Stimulated activated CD8-positive, alpha-beta memory T cell treated with anti-CD3 and anti-CD28 coated beads, Interleukin-4, amount 100 ng/mL, for 1 hour (primary cell): ENCODE measurements at places on chromosomes 11 and 22.

DNA sequence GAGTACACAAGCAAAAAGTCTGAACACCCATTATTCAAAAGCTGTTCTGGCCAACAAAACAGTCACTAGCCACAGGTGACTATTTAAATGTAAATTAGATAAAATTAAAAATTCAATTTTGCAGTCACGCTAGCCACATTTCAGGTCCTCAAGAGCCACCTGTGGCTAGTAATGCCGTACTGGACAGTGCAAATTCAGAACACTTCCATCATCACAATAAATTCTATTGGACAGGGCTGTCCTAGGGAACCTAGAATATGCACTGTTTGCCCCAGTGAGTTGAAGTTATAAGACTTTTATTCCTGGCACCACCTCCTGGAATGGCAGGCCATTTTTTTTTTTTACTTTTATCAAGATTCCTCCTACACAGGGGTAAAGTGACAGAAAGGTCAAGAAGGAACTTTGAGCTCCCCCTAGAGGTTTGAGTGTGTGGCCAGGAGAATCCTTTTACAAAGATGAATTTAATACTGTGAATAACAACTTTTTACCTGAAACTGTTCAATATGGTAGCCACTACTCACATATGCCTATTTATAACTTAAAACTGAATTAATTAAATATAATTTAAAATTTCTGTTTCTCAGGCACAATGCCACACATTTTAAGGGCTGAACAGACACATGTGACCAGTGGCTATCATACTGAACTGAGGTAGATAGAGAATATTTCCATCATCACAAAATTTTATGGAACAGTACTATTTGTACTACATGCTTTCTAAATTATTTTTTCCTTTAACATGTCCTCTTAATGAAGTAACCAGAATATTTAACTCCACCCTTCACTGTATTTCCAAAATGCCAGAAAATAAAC, 6.5 kb downstream of the MSANTD2 start:
- no peak for DNase-seq

- DNase-seq: no peak
Observed at GRCh38 chr11:57269571-57270021, 32.5 kb upstream of the APLNR start.

GRCh38 chr22:38967451-38968450, 10.3 kb downstream of the APOBEC3A start:
- DNase-seq: no peak

- DNase-seq: no peak
Observed at GRCh38 chr11:5550440-5551095, 2.2 kb upstream of the OR52H1 start.

DNA sequence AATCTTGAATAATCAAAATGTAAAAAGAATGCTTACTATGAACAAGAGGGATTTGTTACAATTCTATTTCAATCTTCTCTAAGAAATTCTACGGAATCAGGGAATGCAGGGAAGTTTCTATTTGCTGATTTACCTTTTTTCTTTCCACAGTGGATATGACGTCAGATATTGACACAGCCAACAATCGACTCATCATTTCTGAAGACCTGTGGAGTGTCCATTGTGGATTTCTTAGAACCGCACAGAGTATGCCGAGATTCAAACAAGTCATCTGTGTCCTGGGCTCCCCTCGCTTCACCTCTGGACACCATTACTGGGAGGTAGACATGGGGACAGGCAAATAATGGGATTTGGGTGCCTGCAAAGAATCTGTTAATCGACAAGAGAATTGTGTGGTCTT, 4.1 kb upstream of the RFPL1 start:
- no peak for DNase-seq

DNA sequence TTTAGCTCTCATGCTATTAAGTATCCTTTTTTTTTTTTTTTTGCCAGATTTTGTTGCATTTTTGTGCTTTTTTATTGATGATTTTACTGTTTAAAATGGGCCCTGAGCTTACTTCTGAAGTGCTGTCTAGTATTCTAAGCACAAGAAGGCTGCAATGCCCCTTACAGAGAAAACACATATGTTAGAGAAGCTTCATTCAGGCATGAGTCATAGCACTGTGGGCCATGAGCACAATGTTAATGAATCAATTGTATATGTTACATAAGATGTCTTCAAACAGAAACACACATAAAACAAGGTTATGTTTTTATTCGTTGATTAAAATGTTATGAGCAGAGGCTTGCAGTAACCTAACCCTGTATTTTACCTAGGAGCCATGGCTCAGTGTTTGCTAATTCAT, 117.8 kb upstream of the C11orf87 start:
- DNase-seq: no peak

DNA sequence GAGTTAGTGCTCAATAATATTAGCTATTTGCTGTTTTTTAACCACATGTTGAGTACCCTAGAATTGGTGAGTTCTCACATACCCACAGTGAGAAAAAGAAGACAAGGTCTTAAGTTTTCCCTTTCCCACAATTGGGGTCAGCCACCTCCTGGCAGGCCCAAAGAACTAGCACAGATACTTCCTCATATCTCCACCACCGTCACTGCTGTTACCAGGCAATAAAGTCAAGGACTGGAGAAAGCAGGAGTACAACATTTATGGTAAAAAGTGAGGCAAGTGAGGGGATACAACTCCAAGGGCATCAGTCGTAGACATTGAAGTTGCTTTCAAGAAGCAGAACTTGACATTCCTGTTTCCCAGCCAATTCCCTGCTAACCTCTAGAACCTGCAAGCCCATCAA, 19.6 kb downstream of the ELP4 start:
- DNase-seq: no peak

- no peak for DNase-seq
Observed at GRCh38 chr11:33645686-33646085, 54.9 kb downstream of the C11orf91 start.

DNA sequence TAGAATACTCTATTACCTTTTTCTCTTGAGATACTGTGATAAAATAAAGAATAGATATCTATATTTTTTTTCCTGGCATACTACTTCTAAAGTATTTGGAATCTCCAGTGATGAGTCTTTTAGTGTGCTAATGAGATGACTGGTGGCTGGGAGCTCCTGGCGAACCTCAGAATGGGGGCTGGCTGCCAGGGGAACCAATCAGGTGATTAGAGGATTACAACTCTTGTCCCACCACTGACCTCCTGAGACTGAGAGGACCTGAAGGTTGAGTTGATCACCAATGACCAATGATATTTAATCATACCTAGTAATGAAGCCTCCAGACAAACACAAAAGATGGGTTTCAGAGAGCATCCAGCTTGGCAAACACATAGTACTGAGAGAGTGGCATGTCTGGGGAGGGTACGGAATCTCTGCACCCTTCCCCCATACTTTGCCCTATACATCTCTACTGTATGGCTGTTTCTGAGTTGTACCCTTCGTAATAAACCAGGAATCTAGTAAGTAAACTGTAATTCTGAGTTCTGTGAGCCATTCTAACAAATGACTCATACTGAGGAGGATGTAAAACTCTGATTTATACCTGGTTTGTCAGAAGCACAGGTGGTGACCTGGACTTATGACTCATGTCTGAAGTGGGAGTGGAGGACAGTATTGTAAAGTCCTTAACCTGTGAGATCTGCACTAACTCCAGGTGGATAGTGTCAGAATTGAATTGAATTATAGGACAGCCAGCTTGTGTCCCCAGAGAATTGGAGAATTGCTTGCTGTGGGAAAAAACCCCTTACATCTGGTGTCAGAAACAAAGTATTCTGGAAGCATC, 325.3 kb upstream of the LRRC4C start:
- no peak for DNase-seq

GRCh38 chr11:22599458-22599857, 26.2 kb downstream of the FANCF start:
- no peak for DNase-seq

- DNase-seq: no peak
Observed at GRCh38 chr11:81007046-81007445, 1566.2 kb upstream of the TENM4 start.

- DNase-seq: no peak
Observed at GRCh38 chr11:2549491-2549875, 104.7 kb downstream of the KCNQ1 start.

- DNase-seq: no peak
Observed at GRCh38 chr11:83477772-83478171, 191.6 kb upstream of the CCDC90B start.

GRCh38 chr11:22668005-22668796, 1.8 kb downstream of the GAS2 start:
- no peak for DNase-seq

DNA sequence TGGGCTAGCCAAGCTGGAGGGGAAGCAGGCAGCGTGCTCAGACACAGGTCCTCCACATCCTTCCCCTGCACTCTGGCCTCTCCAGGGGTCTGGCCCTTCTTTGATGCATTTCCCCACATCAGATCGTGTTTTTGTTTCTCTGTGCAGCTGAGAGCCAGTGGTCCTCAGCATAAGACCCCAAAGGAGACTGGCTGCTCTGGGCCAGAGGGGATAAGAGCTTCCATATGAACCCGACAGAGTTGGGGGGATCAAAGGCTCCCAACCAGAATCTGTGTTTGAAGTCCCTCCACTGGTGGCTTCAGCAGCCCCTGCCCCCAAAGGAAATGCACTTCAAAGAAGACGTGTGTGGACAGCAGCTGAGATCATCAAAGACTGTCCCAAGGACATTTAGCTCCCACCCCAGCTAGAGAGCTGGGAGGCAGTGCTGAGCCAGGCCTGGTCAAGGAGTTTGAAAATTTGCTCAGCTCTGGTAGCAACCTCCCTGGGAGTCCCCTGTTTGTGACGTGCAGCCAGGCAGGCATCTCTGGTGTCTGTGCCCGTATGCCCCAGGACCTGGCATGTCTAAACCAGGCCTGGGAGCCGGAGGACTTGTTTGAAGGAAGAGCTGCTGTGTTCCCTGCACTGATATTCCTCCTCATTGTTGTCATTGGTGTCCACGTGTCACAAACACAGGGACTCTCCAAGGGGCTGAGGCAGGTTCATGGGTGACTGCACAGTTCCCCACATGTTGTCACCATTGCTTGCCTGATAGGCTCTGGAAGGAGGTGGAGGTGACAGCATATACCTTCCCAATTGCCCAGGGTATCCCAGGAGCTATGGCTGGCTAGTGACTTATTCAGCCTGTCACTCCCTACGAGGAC, 99.0 kb downstream of the AMOTL1 start:
- no peak for DNase-seq

DNA sequence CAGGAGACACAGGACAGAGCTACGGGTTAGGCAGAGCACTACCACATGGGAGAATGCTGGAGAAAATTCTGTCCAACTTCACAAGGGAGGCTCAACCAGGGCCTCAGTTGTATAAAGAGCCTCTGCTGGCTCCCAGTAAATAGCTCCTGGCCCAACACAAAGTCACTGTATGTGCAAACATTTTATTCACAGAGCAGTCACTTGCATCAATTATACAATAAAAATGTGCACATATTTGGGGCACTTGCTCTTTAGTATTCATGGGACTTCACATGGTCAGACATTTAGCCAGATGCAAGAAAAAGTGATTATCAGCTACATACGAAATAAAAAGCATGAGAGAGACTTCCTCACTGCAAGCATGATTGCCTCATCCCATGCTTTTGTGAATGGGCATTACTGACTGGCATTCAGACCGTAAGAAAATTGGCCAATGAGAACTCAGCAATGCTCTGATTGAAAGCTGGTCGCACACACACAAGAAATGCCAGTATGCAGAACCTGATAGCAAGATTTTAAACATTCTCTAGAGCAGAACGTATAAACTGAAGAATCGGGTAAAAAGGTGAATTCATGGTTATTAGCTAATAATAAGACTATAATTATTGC, 39.4 kb downstream of the BLID start:
- DNase-seq: no peak

DNA sequence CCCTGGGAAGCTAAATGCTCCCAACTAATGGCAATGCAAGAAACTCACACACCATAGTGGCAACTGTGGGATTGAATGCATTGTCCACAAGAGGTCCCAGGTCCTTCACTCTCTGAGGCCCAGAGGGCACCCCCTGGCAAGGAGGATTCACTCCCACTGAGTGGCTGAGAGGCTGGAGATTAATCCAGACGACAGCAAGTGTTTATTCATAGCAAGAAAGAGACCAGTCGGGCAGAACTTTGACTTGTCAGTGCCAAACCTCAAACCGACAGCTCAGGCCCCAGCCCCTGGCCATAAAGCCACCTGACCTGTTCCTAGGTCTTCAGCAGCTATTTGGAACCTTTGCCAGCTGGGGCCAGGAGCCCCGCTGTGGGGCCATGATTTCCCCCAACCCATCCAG, 54.5 kb upstream of the MPEG1 start:
- DNase-seq: no peak

DNA sequence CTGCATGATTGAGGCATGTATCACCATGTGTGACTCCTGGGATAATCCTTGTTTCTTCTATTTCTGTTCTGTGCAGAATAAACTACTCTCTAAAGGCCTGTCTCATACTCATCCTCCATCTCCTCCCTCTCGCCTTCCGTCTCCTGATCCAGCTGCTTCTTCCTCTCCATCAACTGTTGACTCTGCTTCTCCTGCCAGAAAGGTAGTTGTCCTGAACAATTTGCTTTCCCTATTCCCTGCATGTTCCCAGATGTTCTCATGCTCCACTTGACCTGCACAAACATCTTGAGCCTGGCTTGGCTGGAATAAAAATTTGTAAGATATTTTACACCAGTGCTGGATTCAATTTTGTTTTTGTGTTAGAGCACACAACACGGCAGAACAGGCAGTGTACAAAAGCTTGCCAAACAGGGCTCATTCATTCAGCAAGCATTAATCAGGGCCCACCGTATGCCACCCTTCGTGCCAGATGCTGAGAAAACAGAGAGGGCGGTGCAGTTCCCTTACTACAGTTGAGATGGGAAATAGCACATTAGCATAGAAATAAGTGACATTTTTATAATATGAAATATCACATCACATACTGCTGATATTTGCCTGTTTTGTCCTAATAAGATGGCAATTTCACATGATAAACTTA, 133.3 kb upstream of the PARVA start:
- DNase-seq: no peak

DNA sequence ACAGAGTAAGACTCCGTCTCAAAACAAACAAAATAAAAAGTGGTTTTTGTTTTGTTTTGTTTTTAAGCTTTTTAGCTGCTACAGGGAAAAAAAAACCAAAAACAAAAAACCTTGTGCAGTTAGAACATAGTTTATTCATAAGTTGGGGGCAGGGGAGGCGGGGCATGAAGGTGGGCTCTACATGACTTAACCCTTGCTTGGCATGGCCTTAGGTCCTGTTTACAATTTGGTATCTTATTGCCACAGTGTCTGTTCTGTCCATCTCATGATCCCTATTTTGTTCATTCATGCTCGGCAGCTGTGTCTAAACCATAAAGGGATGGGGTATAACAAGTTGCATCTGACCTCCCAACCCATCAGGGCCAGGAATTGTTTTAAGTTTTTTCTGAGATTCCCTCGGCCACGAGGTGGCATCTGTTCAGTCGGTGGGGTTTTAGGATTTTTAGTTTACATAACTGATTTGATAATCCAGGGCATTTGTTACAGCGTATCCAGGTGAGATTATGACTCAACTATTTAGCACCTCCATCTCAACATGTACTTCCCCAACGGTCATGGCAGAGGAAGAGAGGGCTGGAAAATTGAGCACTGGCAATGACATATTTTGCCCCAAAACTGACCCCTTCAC, 6.9 kb downstream of the AP5B1 start:
- DNase-seq: no peak

DNA sequence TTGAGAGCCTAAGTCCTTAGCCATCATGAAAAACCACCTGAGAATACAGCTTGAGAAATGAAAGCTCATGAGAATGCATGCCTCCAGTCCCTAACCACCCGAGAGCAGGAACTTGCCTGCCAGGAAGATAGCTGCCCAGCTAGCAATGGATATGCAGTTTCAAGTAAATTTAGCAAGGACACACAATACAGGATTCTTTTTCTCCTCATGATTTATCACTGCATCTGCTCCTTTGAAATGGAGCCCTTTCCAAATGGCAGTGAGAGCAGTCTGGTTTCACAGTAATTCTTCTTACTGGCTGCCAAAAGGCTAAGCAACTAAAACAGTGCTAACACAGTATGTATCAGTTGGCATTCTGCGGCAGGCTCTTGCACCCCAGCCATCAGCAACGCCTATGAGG, 109.9 kb downstream of the MICAL3 start:
- DNase-seq: no peak
